Activated gamma-delta T cell treated with Interleukin-2 at 50 U/mL for 16 hours (primary cell): ENCODE measurements at places on chromosomes 1 and 21.
A peak's percentile ranks its signal among the peaks of the same experiment; 100 is the strongest.

GRCh38 chr1:240998024-240998423 lies 359.0 kb downstream of the RGS7 start:
- DNase-seq, result no peak

DNA sequence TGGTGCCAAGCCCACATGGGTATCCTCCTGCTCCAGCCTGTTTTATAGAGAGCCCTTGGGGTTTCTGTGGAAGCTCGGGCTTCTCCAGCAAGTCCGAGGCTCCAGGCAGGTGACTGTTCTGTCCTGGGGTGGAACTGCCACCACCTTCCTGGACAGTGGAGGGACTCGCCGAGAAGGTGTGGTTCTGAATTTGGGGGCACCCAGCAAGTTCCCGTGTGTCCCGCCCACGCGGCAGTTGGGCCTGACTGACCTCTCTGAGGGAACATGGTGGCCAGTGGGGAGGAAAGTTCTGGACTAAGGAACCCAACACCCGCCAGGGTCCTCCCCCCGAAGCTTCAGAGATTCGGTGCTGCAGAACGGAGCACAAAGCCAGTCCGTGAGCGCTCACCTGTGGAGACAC lies 158.1 kb upstream of the C1orf174 start:
- no peak for DNase-seq

GRCh38 chr1:229585338-229585737 lies 26.8 kb upstream of the ABCB10 start:
- no peak for DNase-seq

GRCh38 chr1:29708796-29709703 lies 472.7 kb downstream of the PTPRU start:
- no peak for DNase-seq

DNA sequence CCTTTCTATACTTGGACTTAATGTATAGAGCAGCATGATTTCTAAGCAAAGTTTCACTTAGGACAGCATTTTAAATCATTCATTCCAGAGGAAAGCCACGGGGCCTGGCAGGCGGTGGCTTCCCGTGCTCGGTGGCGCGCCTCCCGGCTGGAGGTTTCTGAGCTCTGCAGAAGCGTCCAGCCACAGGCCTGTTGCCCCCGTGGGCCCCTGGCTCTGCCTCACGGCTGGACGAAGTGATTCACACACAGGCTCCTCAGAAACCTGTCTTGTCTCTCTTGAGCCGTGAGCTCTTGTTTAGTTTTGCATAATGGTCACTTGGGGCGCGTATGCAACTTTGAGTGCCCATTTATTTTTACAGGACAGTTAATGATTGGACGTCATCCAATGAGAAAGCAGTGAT lies 22.1 kb upstream of the DIP2A start:
- no peak for DNase-seq

GRCh38 chr1:211630236-211631081 lies 45.0 kb downstream of the NEK2 start:
- no peak for DNase-seq

GRCh38 chr1:110305900-110306420 lies 33.2 kb upstream of the RBM15 start:
- DNase-seq, result no peak

- no peak for DNase-seq
These were observed 27.5 kb upstream of the RASAL2 start for GRCh38 chr1:178066296-178066907.

GRCh38 chr21:44890338-44890931 lies 16.9 kb upstream of the PTTG1IP start:
- no peak for DNase-seq

DNA sequence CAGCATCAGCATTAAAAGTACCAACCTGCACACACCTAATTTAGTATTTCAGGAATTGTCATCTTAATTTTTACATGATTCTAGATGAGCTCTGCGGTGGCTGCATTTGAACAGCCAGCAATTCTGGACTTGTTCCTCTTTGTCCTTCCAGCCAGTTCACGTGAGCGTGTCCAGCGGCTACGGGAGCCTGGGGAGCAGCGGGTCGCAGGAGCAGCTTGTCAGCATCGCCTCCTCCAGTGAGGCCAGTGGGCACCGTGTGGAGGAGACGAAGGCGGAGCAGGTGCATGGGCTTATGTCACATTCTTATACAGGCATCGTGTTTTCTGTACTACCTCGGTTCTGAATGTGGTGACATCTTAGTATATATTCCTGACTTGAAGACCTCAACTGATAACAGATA lies 25.7 kb downstream of the PER3 start:
- DNase-seq, result no peak

GRCh38 chr1:181141431-181141910 lies 53.0 kb downstream of the IER5 start:
- no peak for DNase-seq

- DNase-seq, result no peak
These were observed 655.4 kb downstream of the RWDD3 start for GRCh38 chr1:95889400-95889799.

DNA sequence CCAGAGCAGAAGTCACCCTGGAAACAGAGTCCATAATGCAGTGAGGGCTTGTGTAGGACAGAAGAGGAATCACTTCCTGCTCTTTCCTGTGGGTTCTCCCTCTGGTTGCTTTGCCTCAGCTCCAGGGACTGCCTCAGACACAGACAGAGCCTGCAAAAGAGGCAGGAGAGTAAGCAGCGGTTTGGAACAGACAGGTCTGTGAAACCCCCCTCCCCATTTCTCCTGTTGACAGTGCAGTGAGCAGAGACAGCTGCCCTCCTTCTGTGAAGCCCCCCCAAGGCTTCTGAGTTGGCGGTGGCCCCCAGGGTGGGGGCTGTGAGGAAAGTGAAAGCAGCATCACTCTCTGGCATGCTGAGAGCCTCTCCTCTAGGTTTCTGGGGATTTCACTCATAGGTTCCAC lies 53.0 kb downstream of the MAB21L3 start:
- DNase-seq, result no peak

GRCh38 chr1:81703756-81704463 lies 96.8 kb upstream of the ADGRL2 start:
- DNase-seq, result no peak

DNA sequence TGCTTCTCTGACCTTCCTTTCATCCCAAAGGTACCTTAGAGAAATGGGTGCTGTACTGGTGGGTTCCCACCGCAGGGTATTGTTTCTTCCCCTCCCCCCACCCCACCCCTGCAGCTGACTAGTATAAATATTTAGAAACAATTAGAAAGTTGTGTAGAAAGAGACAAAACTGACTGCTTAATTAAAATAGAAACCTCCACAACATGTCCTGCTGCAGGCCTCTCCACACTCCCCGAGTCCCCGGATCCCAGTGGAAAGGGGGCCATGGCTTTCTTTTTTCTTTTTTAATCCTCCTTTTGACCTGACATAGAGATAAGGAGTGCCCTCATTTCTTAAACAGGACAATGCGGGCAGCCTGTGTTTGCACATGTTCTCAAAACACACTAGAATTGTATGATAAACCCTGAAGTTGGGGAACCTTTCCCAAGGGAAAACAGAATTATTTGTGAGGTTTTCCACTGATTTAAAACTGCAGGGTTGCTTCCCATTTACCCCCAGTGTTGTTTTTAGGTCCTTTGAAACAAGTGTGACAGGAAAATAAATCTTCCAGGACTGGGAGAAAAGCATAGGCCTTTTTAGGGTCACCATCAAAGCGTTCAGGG lies 1.7 kb downstream of the RHOU start:
- DNase-seq, result no peak

- DNase-seq, result no peak
These were observed 69.7 kb upstream of the RGL1 start for GRCh38 chr1:183735069-183735860.

DNA sequence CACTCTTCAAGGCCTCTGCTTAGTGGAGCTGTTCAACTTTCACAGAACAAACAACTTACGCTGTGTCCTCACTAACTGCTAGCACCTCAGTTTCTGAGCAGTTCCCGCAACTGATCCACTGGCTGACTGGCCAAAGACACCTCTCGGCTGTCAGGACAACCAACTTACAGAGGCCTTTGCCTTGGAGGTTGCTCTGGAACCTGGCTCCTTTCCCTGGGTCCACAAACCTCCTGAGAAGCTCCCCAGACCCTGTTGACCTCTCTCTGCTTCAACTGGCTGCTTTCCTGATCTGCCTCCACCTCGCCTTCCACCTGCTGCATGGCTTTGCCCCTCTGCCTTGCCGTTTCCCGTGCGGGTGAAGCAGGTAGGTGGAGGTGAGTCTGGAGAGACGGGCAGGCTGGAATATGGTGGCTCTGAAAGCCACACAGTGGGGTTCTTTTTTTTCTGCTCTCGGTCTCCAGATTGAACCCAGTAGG lies 13.0 kb downstream of the BTBD19 start:
- DNase-seq, result no peak

DNA sequence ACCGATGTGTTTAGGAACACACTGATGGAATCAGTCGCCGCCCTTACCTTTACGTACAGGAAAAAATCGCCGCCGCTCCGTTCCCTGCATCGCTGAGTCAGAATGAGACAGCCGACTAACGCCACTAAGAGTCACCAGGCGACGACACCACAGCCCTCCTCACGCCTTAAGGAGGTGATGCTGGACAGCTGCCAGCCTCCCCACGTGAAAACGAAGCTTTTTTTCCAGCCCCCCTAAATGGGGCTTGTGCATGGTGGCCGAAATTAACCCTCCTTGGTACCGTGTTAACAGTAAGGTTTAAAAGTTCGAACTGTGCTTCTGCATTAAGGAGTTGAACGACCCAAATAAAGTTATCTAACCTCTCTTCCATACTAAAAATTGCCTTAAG lies 511 bp downstream of the DNTTIP2 start:
- DNase-seq, result peak; percentile 63

- DNase-seq, result no peak
These were observed 1.9 kb upstream of the TTLL10 start for GRCh38 chr1:1171546-1172340.

DNA sequence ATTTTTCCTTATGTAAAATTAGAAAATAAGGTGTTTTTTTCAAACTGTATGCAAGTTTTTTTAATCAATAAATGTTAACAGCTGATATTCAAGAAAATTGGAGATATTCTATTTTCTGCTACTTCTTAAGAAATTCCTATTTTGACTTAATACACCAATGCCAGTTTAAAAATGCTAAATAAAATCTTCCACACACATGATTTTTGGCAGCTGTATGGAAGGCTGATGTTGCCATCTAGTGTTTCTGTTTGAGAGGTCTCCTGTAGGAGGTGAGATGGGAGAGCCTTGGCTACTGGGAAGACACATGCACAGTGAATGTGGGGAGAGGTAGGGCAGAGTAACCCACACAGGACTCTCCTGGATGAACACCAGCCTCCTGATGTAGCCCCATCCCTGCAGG lies 29.2 kb upstream of the OR2B11 start:
- DNase-seq, result peak; percentile 27

GRCh38 chr1:221839782-221840395 lies 98.0 kb upstream of the DUSP10 start:
- DNase-seq, result peak; percentile 70

GRCh38 chr1:19123837-19124236 lies 86.2 kb downstream of the UBR4 start:
- peak; percentile 34 for DNase-seq

DNA sequence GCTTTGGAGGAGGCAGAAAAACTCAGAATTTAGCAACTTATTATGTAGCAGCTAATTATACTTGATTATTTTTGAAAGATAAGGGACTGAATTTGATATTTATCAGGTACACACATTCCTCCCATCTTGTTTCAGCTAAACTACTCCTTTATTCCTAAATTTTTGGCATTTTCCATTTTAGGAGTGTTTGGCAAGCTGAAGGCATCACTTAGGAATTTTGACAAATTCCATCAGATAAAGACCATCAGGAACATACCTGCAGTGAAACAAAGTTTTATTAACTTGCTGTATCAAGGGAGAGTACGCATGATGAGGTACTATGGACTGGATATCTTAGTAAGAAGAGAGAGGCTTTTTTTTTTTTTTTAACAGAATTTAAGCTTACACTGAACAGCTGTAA lies 1092.2 kb downstream of the PLA2G4A start:
- no peak for DNase-seq

GRCh38 chr1:8097077-8097799 lies 71.1 kb upstream of the ERRFI1 start:
- DNase-seq, result no peak

DNA sequence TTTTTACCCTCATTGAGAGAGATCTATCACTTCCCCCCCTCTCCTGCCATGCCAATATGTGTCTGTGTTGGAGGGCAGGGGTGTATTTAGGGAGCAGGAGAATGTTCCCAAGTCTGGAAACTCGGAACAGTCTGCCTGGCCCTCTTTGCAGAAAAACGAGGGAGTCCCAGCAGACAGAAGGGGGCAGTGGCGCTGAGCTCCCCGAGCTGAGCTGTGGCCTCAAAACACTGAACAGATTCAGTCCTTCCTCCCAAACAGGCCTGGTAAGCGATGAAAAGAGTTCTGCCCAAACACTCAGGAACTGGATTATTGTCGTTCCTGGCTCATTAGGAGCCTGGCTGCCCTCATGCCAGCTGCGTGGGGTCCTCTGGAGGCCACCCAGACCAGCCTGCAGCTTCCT lies 981 bp downstream of the CLDN14 start:
- DNase-seq, result no peak

GRCh38 chr1:204923201-204923600 lies 52.5 kb downstream of the NFASC start:
- no peak for DNase-seq

- no peak for DNase-seq
These were observed 53.1 kb upstream of the RUNX3 start for GRCh38 chr1:24983006-24983680.

- DNase-seq, result no peak
These were observed 21.4 kb downstream of the CNST start for GRCh38 chr1:246587606-246588005.

- DNase-seq, result no peak
These were observed 61.9 kb downstream of the DNTTIP2 start for GRCh38 chr1:93816970-93817678.

DNA sequence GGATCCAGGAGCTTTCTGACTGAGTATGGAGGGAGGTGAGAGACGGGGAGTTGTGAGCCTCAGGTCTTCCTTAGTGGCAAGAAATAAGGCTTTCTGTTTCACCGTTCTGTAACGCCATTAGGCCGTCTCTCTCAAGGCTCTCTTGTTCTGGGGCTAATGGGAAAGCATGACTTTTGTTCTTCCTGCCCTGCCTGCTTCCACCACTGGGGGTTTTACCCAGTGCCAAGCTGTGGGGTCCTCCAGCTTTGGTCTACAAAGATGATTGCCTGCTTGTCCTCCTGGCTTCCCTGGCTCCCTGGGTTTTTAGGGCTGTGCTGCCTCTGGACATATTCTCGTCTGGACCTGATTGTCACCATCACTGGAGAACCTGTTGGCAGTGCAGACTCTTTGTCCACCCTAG lies 74.8 kb upstream of the TINAGL1 start:
- no peak for DNase-seq
